CD4-positive, alpha-beta T cell treated with Interleukin-12 subunit alpha and Interleukin-12 subunit beta, for 1 hour (primary cell): ENCODE measurements at places on chromosomes 16 and 17.

DNA sequence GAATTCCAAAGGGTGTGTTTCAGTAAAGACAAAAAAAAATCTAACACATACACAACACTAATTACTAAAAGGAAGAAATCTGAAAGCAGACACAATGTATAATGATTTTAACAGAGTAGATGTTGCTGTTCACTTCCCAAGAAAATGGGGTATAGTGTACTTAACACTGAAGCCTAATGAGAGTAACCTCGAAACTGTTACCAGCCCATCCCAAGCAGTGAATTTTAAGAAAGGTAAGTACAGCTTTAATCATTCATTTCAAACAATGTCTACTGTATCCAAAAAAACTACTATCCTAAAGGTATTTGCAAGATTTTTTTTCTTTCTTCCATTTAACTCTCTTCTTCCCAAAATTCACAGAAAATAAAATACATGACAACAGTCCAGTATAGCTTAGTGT lies 8.3 kb downstream of the GRB2 start:
- no peak for DNase-seq

DNA sequence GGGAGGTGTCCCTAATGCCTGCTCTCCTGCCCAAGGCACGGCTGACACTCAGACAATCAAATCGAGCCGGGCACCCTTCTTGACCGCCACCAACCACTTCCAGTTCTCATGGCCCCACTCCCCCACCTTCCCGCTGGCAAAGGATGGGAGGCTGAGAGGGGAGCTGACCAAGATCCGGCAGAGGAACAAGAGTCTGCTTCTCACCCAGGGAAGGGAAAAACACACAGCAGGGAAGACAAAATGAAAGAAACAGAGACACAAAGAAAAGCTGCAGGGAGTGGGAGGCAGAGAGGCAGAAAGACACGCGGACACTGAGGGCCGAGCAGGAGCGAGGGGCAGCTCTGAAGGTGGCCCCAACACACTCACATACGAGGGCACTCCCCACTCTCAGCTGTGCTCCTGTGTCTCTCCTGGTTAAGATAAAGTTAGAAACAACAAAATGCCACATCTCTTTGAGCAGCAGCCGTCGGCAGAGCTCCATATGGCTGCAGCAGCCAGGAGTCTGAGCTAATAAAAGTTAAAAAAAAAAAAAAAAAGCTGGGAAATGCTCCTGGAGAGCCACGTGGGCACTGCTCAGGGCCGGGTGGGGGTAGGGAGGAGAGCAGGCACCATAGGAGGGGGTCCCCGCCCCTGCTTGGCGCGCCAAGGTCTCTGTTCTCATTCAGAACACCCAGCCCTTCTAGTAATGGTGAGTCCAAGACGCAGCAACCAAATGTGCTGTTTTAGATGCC lies 7.4 kb downstream of the LRRC75A start:
- no peak for DNase-seq

- DNase-seq: no peak
Measured at GRCh38 chr16:67858500-67858899, 11.0 kb upstream of the CENPT start.

GRCh38 chr17:12402963-12403622 lies 262.6 kb upstream of the MYOCD start:
- no peak for DNase-seq

DNA sequence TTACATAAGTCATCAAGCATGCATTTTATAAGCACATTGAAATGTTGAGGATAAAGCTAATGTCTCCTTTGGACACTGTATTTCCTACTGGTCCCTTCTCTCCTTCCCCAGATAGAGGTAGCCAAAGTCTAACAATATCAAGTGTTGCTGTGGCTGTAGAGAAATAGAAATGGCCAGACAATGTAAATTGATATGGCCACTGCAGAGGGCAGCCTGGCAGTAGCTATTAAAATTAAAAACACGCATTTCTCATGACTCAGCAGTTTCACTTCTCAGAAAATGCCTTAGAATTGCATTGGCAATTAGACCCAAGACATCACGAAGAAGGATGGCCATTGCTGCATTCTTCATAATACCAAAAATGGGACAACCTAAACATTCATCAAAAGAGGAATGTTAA lies 46.8 kb upstream of the MRTFB start:
- DNase-seq: no peak

- no peak for DNase-seq
Measured at GRCh38 chr16:13376174-13376573, 474.8 kb downstream of the SHISA9 start.

DNA sequence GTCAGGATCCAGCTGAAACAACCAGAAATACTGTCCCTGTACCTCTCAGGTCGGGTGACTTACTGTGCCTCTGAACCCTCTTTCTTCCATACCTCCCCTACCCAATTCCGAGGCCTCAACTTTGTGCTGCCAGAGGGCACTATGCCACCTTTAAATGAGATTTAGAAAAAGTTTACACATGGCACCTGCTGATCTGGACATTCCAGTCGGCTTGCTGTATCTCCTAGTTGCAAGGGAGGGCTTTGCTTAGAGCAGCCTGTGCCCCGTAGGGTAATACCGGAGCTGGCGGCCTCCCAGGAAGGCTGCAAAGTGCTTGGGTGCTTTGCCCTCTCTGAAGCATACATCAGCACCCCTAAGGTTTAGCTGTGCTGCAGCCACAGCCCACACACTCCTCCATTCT lies 306.0 kb upstream of the RBFOX1 start:
- no peak for DNase-seq

GRCh38 chr17:73691321-73691766 lies 47.1 kb upstream of the SDK2 start:
- no peak for DNase-seq

GRCh38 chr17:42163113-42163512 lies 8.3 kb upstream of the RAB5C start:
- DNase-seq: peak; percentile 32

DNA sequence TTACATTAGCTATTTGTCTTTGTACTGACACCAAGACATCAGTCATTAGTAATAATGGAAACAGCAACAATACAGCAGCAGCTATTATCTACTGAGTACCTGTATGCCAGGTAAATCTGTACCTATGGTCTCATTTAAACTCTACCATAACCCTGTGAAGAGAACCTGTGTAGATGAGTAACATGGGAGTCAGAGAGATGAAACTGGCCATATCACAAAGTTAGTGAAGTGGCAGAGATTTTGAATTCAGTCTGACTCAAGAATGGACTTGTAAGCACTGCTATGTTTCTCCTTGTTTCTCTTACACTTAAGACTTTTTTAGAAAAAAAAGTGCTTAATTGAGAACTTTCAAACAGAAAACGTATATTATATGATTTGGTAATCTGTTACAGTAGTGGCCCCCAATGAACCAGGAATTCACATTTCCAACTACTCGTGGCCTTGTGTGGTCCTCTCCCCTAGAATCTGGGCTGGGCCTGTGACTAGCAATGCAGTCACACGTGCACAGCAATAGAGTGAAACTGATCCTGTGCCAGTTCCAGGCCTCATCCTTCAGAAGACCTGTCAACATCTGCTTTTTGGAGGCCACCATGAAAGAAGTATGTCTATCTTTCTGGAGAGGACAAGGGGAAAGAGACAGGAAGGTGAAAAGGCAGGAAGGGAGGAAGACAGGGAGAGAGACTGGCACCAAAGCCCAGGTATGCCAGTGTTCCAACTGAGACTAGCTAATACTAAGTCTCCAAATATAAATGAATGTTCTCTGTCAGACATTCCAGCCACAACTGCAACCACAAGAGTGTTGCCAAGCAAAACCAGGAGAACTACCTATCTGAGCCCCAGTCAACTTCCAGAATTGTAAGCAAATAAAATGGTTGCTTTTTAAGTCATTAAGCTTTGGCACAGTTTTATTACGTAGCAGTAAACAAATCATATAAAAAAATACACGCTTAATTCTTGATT lies 12.0 kb downstream of the CRLF3 start:
- no peak for DNase-seq

DNA sequence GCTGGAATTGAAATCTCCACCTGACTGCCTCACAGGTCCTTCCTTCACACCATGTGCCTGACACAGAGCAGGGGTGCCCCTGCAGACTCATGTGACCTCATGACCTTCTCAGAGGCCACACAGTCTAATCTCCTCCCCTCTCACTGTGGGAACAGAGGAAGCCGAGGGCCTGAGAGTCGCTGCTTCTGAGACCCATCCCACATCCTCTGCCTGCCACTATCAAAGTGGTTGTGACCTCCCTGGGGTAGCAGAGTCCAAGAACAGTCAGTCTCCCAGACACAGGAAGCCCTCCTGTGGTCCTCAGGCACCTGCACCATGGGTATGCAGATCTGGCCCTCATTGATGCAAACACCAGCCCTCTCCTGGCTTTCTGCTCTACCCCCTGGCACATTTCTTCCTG lies 78.5 kb downstream of the RAB11FIP4 start:
- DNase-seq: no peak

DNA sequence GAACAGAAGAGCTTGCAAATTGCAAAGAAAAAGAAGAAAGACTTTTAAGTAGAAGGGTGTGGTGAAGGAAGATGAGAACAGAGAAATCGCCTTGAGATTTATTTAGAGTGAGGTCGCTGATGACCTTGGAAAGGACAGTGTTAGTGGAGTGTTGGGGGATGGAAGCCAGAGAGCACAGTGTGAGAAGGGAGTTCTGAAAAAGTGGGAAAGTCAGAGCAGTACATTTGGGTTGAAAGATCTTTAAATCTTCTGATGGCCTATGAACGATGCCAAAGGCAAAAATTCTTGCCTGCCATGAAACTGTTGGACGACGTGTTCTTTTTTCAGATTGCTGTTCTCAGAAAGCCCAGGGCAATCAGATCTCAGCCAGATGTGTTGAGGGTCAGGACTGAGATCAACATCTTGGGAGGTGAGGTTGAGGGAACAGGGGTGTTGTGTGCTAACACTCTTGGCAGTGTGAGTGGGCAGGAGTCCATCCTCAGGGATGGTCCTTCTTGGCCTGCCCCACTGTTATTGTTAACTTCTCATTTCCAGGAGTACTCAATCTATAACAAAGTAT lies 330.1 kb downstream of the MAP2K6 start:
- no peak for DNase-seq

GRCh38 chr16:17296431-17296830 lies 174.3 kb downstream of the XYLT1 start:
- DNase-seq: no peak
